ENCODE measurements at places on chromosomes 6 and 20. TPM values are rescaled to one million over a fixed set of nuclear protein-coding genes. Genes with fewer than 3 reads are reported as not detected.

Gene GHRH
- not detected for polyA plus RNA-seq

Gene ROS1
- polyA plus RNA-seq = 0.46 TPM

Gene LPA
- not detected for polyA plus RNA-seq

Gene MUC22
- not detected for polyA plus RNA-seq

Gene CST7
- polyA plus RNA-seq = not detected

Gene MICAL1
- 37.6 TPM for polyA plus RNA-seq

Gene SFTA2
- not detected for polyA plus RNA-seq

Gene CYP24A1
- polyA plus RNA-seq = 7.3 TPM

Gene MRAP2
- polyA plus RNA-seq = 3.0 TPM

Gene EYS
- 0.34 TPM for polyA plus RNA-seq

Gene PKIB
- polyA plus RNA-seq = 4.4 TPM

Gene TFB1M
- polyA plus RNA-seq = 20.1 TPM

Gene DUSP15
- polyA plus RNA-seq = not detected

Gene TMEM170B
- polyA plus RNA-seq = 0.08 TPM

Gene ADGRB3
- not detected for polyA plus RNA-seq

Gene BPIFB2
- not detected for polyA plus RNA-seq

Gene IL20RA
- 1.3 TPM for polyA plus RNA-seq

Gene TREM1
- not detected for polyA plus RNA-seq

Gene METTL24
- polyA plus RNA-seq = not detected

Gene PRDM1
- 3.9 TPM for polyA plus RNA-seq

Gene UBE2C
- polyA plus RNA-seq = 9.1 TPM

Gene SCUBE3
- polyA plus RNA-seq = not detected

Gene BPIFB1
- polyA plus RNA-seq = not detected

Gene SEL1L2
- polyA plus RNA-seq = not detected

Gene ZC2HC1B
- polyA plus RNA-seq = not detected

Gene RCAN2
- polyA plus RNA-seq = 0.04 TPM

Gene TREML2
- polyA plus RNA-seq = 0.03 TPM

Gene PTCRA
- not detected for polyA plus RNA-seq

Gene PRSS16
- polyA plus RNA-seq = 7.5 TPM

Gene DLK2
- 31.6 TPM for polyA plus RNA-seq

Gene GLYATL3
- not detected for polyA plus RNA-seq

Gene CYP39A1
- polyA plus RNA-seq = 1.5 TPM

Gene GABRR1
- polyA plus RNA-seq = not detected

Gene PPIL6
- 1.3 TPM for polyA plus RNA-seq

Gene STMND1
- not detected for polyA plus RNA-seq

Gene RNF114
- 61.2 TPM for polyA plus RNA-seq

Gene MCHR2
- not detected for polyA plus RNA-seq

Gene RAET1L
- 8.5 TPM for polyA plus RNA-seq

Gene CSNK2B
- 41.9 TPM for polyA plus RNA-seq

Gene PI3
- 226 TPM for polyA plus RNA-seq

Gene PDE10A
- polyA plus RNA-seq = not detected

Gene MCM8
- polyA plus RNA-seq = 4.0 TPM

Gene SLC35D3
- not detected for polyA plus RNA-seq

Gene TRIM10
- not detected for polyA plus RNA-seq

Gene ZBTB12
- polyA plus RNA-seq = 0.55 TPM

Gene RAB44
- 0.03 TPM for polyA plus RNA-seq

Gene PRR18
- not detected for polyA plus RNA-seq

Gene NHSL1
- polyA plus RNA-seq = 28.1 TPM

Gene BYSL
- polyA plus RNA-seq = 34.3 TPM

Gene KCNK16
- polyA plus RNA-seq = not detected

Gene GSTA3
- polyA plus RNA-seq = not detected

Gene LZTS3
- 6.2 TPM for polyA plus RNA-seq

Gene VSX1
- polyA plus RNA-seq = not detected

Gene TSBP1
- polyA plus RNA-seq = not detected

Gene RIPPLY2
- polyA plus RNA-seq = 0.60 TPM

Gene ACTL10
- 0.48 TPM for polyA plus RNA-seq

Gene C6orf163
- polyA plus RNA-seq = 0.19 TPM

Gene CALHM4
- 0.57 TPM for polyA plus RNA-seq

Gene MED23
- 22.4 TPM for polyA plus RNA-seq

All from keratinocyte (primary cell).